CMK (cell line): ENCODE measurements at places on chromosomes 4 and X.

DNA sequence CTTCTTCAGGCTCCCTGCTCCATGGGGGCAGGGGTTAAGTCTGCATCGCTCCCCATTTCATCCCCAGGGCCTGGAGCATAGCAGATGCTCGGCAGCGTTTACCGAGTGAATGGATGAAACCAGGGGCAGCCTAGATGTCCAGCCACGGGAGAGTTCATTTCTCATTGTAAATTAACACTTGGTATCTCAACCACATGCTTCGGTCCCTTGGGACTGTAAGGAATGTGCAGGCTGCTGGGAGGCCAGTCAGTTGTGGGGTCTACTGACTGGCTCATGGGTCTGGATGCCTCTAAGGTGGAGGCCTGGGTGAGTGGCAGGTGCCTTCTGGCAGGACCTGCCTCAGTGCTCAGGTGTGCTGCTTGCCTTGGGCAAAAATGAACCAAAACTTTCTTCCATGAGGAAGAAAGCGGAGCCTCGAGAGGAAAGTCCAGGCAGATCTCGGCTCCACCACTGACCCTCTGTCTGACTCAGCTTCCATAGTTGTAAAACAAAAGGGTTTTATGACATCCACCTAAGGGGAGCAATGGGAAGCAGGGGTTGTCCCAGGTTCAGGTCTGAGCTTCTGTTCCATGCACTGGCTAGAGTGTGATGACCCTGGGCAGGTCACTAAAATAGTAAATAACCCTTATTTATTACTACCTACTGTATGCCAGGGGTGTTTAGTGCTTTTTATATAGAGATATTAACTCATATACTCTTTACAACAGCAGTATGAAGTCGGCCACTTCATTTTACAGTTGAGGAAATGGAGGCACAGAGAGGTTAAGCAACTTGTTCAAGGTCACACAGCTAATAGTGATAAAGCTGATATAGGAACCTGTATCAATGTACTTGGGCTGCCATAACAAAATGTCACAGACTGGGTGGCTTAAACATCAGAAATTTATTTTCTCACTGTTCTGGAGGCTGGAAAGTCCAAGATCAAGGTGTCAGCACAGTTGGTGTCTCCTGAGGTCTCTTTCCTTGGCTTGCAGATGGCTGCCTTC, 144.3 kb upstream of the STX18 start:
- DNase-seq: no peak

DNA sequence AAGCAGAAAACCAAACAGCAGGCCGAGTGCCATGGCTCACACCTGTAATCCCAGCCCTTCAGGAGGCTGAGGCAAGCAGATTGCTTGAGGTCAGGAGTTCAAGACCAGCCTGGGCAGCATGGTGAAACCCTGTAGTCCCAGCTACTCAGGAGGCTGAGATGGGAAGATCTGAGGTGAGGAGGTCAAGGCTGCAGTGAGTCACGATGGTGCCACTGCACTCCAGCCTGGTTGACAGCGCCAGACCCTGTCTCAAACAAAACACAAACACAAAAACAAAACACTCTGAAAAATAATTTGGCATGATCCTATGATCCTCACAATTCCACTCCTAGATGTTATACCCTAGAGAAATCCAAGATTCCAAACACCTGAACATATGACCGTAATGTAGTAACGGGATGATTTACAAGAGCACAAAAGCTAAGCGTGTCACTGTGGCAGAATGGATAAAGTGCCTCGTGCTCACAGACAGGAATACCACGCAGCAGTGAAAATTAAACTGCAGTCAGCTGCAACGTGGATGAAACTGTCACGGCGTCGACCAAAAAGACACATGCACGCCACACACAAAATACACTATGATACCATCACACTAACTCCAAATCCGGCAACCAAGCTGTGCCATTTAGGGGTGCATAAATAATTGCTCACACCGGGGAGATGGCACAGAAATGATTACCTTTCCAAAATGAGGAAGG, 1.7 kb downstream of the NELFA start:
- DNase-seq: no peak

DNA sequence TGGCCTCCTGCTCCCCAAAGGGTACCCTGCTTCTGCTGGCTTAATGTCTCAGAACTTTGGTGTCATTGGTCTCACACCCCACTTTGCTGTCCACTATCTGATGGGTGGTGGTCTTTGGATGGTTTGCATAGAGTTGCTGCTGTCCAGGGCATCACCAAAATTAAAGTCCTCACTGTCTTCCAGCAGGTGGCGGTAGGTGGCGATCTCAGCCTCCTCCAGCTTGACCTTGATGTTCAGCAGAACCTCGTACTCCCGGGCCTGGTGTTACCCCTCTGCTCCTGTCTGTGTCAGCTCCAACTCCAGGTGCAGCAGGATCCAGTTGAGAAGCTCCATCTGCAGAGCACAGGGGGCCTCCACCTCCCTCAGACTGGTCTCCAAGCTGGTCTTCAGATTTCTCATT, 1169.5 kb upstream of the PABPC4L start:
- no peak for DNase-seq

GRCh38 chrX:51804741-51805140, 61.5 kb downstream of the GSPT2 start:
- no peak for DNase-seq

- peak; percentile 5 for DNase-seq
Measured at GRCh38 chr4:152679414-152680281, at the start of gene TMEM154. Gene TMEM154 (minus strand): TSS chr4:152679997. CDS start chr4:152679933, 64 bp downstream.

DNA sequence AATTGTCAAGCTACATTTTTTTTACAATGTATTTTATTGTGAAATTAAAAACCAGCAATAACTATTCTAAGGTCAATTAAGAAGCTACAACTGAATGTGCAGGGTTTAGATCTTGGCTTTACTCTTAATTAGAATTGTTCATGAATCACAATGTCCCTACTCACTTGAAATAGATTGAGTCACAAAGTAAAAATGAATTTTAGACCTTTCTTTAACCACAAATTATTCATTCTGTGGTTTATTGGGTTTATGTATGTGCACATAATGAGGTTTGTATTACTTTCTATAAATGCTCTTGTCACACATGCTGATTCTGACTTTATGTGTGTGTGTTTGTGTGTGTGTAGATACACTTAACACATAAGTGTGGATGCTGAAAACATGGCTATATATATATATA, 647.0 kb upstream of the AADAT start:
- no peak for DNase-seq

DNA sequence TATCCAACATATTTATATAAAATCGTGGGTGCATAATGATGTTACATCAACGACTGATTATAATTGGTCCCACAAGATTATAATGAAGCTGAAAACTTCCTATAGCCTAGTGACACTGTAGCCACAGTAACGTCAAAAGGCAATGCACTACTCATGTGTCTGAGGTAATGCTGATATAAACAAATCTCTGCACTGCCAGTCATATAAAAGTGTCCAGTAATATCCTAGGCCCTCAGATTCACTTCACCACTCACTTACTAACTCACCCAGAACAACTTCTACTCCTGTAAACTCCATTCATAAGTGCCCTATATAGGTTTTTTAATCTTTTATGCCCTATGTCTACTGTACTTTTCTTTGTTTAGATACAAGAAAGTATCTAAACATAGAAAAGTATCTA, 18.8 kb downstream of the FRYL start:
- no peak for DNase-seq

- DNase-seq: no peak
Measured at GRCh38 chr4:113708250-113708649, 53.3 kb downstream of the CAMK2D start.

DNA sequence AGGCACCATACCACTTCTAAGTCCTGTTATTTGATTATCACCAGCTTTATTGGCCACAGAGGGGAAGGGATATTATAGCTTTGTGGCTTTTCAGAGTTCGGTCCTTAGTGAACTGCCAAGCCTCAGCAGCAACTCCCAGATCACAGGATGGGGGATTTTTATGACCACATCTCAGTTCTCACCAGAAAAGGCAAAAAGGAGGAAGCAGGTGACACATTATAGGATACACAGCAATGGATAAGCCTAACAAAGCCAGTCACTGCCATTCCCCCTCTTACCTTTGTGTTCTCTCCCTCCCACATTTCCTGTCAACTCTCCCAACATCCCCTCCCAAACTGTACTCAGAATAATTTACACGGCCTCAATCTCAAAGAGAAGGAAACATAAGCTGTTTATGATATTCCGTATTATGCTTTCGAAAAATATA, 142.8 kb downstream of the MGST2 start:
- DNase-seq: no peak

DNA sequence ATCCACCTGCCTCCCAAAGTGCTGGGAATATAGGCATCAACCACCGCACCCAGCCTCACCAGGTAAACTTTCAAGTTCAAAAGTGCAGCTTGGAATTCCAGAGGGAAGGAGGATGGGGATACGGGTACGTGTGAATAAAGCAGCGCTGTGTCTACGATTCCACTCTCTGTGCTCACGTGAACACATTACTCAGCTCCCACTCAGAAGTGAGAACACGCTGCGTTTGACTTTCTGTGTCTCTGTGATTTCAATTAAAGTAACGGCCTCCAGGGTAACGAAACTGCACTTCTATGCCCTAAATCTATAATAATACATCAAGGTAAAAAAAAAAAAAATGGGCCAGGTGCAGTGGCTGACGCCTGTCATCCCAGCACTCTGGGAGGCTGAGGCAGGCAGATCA, 8.4 kb upstream of the ASMT start:
- no peak for DNase-seq

DNA sequence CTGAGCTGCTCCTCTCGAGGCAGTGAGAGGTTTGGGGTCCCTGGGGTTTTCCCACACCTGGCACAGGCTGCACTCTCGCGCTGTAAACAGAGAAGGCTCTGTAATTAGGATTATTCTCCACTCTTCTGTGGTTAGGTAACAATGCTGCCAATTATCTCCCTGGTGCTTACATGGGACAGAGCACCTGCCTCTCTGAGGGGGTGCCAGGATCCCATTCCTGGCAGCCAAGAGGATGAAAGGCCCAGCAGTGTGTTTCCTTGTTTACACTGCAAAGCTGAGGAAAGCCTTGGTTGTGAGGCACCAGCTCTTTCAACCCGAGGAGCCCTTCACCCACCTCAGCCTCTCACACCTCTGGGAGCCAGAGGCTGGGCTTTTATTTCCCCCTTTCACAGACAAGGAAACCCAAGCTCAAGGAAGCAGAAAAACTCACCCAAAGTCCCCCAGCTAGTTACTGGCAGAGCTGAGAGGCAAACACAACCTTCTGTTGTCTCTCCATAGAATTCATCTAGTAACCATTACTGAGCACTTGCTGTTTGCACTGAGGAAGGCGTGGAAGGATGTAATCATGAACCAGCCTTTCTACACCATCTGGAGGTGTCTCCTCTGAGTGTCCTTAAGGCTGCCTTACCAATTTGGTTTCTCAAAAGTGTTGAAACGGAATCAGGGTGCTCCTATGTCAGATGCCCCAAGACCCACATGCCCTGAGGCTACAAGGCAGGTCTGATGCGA, 39.7 kb upstream of the PROM1 start:
- no peak for DNase-seq

DNA sequence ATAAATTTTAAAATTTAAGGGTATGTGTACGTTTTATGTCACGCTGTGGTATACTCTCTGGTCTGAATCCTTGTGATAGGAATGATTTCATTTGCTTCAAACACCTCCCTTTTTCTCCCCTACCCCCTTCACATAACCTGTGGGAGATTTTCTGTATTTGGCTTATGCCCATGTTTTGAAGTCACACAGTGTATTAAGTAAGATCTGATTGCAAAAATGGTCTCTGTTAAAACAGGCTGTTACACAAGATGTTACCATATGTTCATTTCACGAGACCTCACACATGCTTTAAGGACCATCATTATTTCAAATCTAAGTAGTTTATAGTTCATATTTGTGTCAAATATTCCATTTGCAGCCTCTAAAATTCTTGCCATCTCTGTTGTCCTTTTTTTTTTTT, 63.5 kb downstream of the TMEM131L start:
- DNase-seq: no peak

DNA sequence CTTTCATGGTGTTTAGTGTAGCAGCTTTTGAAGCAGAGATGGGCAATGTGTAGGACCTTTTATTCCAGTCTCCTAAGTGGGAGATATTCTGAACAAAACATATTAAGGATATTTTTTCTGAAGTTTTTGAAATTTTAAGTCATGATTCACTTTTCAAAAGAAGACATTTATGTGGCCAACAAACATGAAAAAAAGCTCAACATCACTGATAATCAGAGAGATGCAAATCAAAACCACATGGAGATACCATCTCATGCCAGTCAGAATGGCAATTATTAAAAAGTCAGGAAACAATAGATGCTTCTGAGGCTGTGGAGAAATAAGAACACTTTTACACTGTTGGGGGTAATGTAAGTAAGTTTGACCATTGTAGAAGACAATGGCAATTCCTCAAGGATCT, 76.0 kb downstream of the FAT4 start:
- DNase-seq: no peak

- no peak for DNase-seq
Measured at GRCh38 chrX:55638933-55639332, 15.7 kb downstream of the FOXR2 start.

DNA sequence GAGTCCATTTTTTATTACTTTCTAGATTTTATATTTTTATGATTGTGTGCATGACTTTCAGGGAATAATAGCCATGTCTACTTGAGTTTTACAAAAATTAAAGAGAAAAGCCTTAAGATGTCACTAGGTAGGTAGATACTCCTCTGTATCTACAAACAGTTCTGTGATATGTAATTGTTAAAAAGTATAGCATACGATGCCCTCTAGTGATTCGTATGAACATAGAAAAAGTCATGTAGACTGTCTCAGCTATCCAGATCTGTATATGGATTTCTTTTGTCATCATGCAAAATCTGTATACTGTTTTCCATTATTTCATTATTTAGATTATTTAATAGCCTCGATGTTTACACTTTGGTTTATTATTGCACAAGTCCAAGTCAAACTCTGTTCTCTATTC, 856.6 kb downstream of the CENPC start:
- no peak for DNase-seq

DNA sequence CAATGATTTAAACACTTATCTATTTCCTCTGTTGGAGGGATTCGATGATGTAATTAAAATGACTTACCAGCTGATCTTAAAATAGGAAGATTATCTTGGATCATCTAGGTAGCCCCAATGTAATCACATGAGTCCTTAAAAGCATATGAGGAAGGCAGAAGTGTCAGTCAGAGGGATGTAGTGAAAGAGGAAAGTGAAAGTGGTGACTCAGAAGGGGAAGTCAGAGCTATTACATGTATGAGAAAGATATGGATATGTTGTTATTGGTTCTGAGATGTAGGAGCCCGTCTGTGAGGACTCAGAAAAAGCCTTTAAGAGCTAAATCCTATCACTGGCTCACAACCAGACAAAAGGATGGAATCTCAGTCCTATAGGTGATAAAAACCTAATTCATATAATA, 456.4 kb downstream of the DACH2 start:
- no peak for DNase-seq

DNA sequence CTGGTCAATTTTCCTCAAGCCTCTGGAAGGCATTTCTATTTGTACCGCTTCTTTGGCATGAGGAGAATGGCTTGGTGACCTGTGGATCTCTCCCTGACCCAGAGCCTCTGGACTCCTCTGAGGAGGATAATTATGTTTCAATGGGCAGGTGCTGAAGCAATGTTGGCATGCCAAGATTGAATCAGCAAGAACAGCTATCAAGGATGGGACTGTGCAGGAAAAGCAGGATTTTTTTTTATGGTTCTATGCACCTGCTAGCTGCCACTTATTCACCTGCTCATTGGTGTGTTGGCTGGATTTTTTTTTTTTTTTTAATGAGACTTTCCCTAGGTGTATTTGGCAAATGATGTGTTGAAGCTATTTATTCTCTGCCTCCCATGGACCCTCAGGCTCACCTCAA, 821.2 kb downstream of the RPA4 start:
- DNase-seq: no peak
